ENCODE measurements at places on chromosomes 1 and 21.

- no peak for DNase-seq
Measured at GRCh38 chr1:184463680-184464079, 76.9 kb downstream of the C1orf21 start.

DNA sequence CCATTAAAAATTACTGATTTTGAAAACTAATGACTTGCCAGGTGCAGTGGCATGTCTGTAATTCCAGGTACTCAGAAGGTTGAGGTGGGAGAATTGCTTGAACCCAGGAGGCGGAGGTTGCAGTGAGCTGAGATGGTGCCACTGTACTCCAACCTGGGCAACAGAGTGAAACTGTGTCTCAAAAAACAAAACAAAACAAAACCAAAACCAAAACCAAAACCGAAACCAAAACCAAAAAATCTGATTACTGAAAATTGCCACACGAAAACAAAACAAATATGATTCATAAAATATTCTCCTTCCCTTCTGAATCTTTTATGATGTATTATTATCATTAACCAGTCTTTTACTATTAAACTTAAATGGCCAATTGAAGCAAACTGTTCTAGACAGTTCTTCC lies 74.1 kb downstream of the SERINC2 start:
- DNase-seq, result no peak

DNA sequence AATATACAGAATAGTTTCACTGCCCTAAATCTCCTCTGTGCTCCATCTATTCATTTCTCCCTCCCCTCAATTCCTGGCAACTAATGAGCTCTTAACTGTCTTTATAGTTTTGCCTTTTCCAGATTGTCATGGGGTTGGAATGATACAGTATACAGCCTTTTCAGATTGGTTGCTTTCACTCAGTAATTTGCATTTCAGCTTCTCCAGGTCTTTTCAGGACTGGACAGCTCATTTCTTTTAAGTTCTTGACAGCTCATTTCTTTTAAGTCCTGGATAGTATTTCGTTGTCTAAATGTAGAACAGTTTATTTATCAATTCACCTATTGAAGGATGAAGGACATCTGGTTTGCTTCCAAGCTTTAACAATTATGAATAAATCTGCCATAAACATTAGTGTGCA lies 22.6 kb downstream of the KRTAP21-3 start:
- DNase-seq, result no peak

GRCh38 chr1:220341126-220341525 lies 68.9 kb upstream of the RAB3GAP2 start:
- DNase-seq, result no peak

DNA sequence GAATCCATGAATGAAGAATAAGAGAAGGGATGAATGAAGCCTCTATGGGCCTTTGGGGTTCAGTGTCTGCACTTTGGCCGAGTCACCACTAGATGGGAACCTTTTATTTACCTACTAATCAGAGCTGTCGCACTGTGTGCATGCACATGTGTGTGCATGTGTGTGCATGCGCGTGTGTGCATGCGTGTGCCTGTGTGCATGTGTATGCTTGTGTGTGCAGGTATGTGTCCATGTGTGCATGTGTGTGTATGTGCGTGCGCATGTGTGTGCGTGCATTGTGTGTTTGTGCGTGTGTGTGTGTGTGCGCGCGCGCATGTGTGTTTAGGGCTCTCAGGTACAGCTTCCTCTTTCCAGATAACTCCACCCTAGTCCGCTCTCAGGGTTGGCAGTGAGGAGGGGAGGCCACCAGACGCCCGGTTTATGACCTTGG lies 20.4 kb upstream of the UBXN10 start:
- peak; percentile 3 for DNase-seq

- no peak for DNase-seq
Measured at GRCh38 chr1:207977876-207978275, 67.0 kb upstream of the CD34 start.

DNA sequence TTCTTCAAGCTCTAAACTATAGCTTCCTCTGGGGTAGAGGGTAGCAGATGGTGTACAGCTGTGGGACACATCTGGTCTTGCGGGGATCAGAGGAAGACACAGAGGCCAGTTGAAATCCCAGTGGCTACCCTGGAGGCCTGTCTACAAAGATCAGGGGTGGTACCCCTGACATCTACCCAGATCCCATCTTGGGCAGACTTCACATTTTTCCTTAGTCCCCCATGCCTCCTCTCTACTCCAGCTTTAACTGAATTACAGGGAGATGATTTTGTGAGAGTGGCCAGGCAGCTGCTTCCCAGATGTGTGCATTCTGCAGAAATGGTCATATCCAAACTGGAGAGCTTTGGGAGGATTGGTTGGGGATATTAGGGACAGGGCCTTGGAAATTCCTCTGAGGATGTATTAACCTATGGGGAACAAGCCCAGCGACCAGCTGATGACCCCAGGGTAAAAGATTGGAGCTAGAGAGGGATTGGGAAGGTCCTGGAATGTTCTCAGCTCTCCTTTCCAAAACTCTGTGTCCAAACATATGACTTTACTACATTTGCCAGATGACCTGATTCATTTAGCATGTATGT lies 9.6 kb upstream of the CD34 start:
- DNase-seq, result no peak

- no peak for DNase-seq
Measured at GRCh38 chr1:165287781-165288180, 68.7 kb downstream of the LMX1A start.

DNA sequence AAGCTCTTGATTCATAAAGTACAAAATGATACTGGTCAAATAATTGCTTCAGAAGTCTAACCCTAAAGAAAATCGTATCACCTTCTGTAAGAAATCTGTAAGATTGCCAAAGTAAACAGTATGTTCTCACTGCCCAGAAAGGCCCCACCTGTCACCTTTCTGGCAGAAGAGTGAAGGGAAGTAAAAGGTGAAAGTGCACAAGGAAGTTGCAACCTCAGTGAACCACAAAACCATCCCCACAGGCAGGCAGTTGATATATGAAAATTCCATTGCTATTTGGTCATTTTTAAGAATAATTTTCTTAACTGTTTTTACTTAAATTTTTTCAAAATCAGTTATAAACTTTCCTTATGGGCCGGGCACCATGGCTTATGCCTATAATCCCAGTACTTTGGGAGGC lies 48.5 kb upstream of the FBXO28 start:
- DNase-seq, result peak; percentile 58

- DNase-seq, result peak; percentile 53
Measured at GRCh38 chr1:235050911-235051360, 77.7 kb downstream of the TOMM20 start.

DNA sequence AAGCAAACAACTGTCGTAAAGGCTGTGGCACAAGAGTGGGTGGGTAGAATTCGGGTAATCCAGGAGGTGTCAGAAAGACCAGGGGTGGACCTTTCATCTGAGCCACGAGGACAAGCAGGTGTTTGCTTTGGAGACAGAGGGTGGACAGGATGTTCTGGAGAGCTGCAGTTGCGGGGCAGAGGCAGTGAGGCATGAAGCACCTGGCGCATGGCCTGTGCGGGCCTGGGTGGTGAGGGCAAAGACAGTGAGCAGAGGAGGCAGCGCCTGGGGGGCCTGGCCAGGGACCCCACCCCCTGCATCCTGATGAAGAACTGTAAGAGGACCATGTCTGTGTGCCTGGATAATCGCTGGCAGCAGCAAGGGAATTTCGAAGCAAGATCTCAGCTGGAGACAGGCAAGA lies 24.9 kb downstream of the KIF26B start:
- no peak for DNase-seq

- DNase-seq, result no peak
Measured at GRCh38 chr1:221200464-221200863, 321.2 kb downstream of the HLX start.

- peak; percentile 99 for DNase-seq
Measured at GRCh38 chr1:28437924-28438699, 67.7 kb upstream of the RCC1 start.

GRCh38 chr1:217946511-217946910 lies 315.4 kb downstream of the SPATA17 start:
- DNase-seq, result no peak

DNA sequence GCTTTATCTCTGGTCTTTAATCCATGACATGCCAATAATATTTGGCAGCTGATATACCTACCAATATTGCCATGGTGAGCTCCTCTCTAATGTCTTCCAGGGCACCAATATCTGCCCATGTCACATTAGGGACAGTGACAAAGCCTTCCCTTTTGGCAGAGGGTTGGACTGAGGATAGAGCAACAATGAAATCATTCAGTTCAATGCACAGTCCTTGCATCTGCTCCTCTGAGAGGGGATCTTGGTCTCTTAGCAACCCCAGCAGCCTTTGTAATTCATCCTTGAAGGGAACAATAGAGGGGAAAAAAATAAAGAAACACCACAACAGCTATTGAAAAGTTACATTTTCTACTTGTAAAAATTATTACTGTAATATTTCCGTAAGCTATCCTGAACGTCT lies 42.3 kb downstream of the NVL start:
- DNase-seq, result no peak

GRCh38 chr21:40881767-40882166 lies 34.8 kb upstream of the DSCAM start:
- DNase-seq, result no peak

- DNase-seq, result no peak
Measured at GRCh38 chr1:111882986-111883560, 106.4 kb downstream of the KCND3 start.

DNA sequence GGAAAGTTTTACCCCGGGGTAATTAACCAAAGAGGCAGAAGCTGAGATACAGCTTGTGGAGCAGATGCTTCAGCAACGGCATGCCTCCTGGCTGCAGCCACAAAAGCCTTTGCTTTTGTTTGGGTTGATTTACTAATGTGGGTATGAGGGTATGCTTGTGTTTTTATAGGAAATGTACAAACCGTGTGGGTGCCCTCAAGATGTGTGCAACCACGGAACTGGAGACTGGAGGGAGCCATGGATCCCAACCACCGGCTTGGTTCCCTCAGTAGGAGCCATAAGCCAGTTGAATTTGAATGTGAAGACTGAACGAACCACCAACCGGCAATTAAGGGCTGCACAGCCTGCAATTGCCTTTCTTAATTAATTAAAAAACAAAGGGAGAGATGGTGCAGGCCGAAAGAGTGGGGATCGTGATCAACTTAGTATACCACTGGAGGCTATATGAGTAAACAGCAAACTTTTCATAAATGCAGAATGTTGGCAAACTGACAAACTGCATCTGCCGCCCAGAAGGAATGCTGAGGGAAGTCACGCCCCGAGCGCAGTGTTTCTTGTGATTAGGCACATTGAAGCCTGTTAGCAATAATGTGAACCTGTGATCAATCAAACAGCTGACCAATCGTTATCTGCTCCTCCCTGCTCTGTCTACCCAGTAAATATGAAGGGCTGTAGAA lies 104.1 kb downstream of the DISP1 start:
- DNase-seq, result peak; percentile 27
